ENCODE measurements at places on chromosomes 16 and 17. TPM values are rescaled to one million over a fixed set of nuclear protein-coding genes. Genes with fewer than 3 reads are reported as not detected.

HS3ST3B1 gene
- 0.75 TPM for polyA plus RNA-seq

NPIPB13 gene
- polyA plus RNA-seq = 8.4 TPM

CLEC10A gene
- polyA plus RNA-seq = 0.99 TPM

TSPOAP1 gene
- 16.0 TPM for polyA plus RNA-seq

DHRS7C gene
- polyA plus RNA-seq = not detected

SPNS2 gene
- 0.48 TPM for polyA plus RNA-seq

HLF gene
- 0.07 TPM for polyA plus RNA-seq

CTRL gene
- 17.8 TPM for polyA plus RNA-seq

SLFN11 gene
- polyA plus RNA-seq = 18.7 TPM

P3H4 gene
- 1.3 TPM for polyA plus RNA-seq

ERN1 gene
- 7.0 TPM for polyA plus RNA-seq

DNA sequence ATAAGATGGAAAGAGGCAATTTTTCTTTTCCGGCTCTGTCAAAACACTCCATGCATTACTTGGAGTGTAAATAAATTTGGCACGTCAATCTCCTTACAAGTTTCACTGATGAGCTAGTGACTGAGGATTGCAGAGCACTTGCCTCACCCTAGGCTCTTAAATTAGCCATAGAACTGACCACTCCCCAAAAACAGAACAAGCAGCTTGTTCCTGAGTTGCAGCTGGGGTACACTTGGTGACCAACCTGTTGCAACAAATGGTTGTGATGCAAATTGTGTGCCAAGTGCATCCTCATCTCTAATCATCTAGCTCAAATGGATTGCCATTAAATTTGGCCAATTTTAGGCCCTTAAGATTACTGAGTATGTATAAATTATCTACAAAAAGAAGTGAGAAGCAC, 67.0 kb downstream of the CACNG1 start:
- DNase-seq = no peak

- DNase-seq = no peak
These were observed 1.1 kb downstream of the G6PC1 start for GRCh38 chr17:42901535-42902229.

DNA sequence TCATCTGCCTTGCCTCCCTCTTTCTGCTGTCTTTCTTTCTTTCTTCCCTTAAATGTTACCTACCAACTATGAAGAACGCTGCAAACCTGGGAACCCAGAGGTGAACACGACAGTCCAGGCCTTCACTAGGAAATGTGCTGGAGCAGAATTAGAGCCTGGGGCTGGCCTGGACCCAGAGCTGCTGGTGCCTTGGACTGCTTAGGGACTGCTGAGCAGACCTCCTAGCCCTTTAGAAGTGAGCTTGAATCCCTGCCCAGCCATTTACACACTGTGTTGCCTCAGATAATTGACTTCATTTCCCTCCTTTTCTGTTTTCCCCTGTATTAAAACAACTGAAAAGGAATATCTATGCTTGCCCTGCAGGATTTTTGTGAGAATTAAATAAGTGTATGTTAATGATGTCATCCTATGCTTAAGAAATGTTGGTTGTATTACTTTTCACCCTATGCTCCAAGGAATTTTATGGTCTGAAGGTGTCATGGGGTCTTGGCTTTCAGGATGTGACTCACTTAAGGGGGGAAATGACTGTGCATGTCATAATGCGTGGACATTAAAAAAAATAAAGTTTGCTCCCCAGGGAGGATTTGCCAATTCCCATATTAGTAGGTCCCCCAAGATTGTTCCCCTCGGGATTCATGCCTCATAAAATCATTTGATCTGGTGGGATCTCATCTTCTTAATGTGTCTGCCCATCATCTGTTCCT, 11.5 kb downstream of the CDH13 start:
- DNase-seq = no peak

DNA sequence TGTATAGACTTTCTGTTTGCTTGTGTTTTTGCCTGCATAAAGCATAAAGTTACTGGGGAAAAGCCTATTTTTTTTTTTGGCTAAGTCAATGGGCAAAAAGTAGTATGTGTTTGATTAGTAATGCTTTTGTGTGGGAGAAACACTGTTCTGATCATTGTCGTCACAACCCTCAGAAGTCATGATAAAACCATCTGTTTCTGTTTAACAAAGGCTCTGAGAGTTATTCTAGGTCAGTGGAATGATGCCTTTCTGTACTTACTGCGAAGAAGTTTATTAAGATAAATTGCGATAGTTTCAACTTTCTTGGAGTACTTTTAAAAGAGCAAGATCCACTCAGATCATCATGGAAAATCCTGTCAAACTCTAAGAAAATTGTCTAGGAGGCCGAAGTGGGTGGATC, 80.9 kb downstream of the PRKCA start:
- no peak for DNase-seq

- DNase-seq = no peak
These were observed 60.9 kb downstream of the SPAG9 start for GRCh38 chr17:51059781-51060180.

DNA sequence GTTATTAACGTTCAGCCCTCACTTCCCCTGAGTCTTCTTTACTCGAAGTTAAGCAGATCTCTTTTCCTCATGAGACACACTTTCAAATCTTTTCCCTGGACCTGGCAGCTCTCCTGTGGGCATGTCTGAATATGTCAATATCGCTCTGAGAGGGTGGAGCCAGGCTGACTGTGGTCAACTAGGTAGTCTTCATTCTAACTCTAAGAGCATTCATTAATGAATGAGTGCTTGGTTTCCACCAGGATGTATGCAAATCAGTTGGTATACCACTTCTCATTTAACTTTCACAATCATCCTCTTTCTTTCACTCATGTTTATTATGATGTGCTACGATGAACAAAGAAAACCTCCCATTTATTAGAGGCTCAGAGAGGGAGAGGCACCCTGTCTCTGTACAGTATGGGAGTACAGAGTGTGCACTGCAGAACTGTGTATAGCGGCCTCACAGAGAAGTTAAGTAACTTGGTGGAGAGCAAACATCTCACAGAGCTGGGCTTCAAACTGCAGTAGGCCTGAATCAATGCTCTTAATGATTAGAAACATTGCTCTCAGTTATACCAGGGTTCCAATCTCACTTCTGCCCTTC, 39.9 kb downstream of the OTOA start:
- DNase-seq = peak; percentile 56

GRCh38 chr16:89115216-89115861, 21.7 kb downstream of the ACSF3 start:
- peak; percentile 96 for DNase-seq

DNA sequence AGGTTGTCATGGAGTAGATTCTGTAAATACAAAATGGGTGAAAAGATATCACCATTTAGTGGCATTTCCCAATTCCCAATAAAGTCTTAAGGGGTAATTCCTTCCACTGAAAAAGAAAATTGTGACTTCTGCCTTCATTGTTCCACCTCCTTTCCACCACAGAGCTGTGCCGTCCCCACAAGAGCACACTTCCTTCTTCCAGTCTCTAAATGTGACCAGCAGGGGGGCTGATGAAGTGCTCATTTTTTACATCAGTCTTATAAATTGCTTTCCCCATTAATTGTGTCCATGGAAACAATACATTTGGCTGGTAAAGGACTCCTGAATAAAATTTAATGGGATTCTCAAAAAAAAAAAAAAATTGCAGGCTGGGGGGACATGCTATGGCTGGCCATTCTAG, 260.8 kb upstream of the PSMD7 start:
- DNase-seq = no peak

- DNase-seq = no peak
These were observed 40.6 kb upstream of the HAS3 start for GRCh38 chr16:69064764-69065313.

- no peak for DNase-seq
These were observed 820.0 kb upstream of the EEF2KMT start for GRCh38 chr16:5917436-5918195.

DNA sequence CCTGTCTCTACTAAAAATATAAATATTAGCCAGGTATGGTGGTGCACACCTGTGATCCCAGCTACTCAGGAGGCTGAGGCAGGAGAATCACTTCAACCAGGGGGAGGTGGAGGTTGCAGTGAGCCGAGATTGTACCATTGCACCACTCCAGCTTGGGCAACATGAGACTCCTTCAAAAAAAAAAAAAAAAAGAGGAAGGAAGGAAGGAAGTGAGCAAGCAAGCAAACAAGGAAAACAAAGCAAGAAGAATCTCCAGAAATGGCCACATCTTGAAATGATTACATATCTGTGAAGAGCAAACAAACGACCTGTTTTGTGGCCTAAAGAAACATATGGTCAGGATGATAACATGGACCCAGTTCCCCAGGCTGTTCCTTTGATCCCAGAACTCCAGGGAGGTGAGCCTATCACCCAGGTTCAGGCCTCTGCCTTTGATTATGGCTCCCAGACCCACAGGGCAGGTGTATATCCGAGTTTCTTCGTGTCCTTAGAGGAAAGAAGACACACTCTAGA, 8.9 kb downstream of the ACOX1 start:
- no peak for DNase-seq

DNA sequence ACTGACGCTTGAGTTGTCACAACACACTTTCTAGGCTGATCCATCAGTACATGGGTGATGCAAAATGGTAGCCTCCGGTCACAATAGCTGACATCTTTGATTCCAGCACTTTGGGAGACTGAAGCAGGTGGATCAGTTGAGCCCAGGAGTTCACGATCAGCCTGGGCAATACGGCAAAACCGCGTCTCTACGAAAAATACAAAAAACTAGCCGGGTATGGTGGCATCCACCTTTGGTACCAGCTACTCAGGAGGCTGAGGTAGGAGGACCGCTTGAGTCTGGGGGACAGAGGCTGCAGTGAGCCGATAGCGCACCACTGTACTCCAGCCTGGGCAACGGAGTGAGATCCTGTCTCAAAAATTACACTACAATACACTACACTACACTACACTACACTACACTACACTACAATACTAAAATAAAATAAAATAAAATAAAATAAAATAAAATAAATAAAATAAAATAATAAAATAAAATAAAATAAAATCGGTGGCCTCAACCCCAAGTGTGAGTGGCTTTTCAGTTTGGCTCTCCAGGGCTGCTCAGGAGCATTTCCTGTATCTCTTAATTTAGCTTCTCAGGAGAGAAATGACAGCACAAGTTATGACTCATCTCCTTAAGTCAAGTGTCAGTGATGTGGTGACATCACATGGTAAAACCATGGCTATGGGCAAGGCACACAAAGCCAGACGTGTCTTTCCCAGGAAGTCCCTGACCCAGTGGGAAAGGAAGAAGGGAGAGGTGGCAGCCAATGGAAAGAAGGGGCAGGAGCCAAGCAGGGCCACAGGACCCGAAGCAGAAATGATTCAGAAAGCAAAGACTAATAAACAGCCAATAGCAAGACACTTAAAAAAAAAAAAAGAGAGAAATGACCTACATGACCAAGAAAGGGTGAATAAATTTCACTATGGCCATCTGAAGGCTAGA, 75.3 kb upstream of the TBC1D3K start:
- no peak for DNase-seq

GRCh38 chr16:72473631-72474030, 301.7 kb upstream of the PMFBP1 start:
- DNase-seq = no peak

GRCh38 chr17:74123866-74124444, 79.5 kb upstream of the RPL38 start:
- DNase-seq = no peak

- DNase-seq = no peak
These were observed 1.6 kb downstream of the ZNF629 start for GRCh38 chr16:30785126-30786106.

GRCh38 chr16:29987371-29988085, 7.9 kb downstream of the HIRIP3 start:
- no peak for DNase-seq

DNA sequence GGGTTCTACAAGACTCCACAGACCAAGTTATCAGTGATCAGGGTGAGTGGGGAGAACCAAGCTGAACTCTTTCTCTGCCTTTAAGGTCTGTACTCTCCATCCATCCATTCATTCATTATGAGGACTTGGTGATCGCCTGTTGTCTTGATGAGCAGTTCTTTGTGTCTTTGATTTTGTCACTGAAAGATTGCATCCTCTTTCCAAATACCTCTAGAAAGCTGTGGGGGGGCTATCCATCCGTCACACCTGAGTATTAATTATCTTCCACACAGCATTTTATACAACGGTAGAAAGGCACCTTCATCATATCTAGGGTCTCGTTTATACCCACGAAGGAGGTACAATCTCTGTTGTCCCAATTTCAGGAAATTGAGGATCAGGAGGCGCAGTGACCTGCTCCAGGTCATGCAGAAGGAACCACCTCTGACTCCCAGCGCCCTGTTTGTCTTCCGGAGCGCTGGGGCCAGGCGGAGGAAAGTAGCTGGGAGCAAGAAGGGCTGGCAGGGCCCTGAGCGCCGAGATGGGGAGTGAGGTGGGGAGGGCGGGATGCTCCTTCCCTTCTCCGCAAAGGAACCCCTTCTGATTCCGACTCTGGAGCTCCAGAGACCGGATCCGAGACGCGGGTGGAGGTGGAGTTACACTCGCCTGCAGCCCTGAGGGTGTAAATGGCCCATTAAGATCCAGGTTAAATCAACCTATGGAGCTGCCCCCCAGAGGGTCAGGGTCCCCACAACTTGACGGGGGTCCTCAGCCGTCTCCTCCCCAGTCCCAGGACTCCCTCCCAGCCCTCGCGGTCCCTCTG, 605 bp upstream of the ABAT start:
- no peak for DNase-seq

- DNase-seq = no peak
These were observed 31.9 kb downstream of the RNF43 start for GRCh38 chr17:58385359-58385899.

GRCh38 chr17:64571746-64572145, 65.0 kb downstream of the CEP95 start:
- DNase-seq = no peak

- no peak for DNase-seq
These were observed 35.5 kb downstream of the PIPOX start for GRCh38 chr17:29078183-29079045.

- no peak for DNase-seq
These were observed 43.8 kb downstream of the C16orf82 start for GRCh38 chr16:27110524-27110896.

- no peak for DNase-seq
These were observed 15.2 kb downstream of the EMP2 start for GRCh38 chr16:10565167-10565566.

GRCh38 chr17:40479754-40480480, 21.5 kb downstream of the TNS4 start:
- no peak for DNase-seq

DNA sequence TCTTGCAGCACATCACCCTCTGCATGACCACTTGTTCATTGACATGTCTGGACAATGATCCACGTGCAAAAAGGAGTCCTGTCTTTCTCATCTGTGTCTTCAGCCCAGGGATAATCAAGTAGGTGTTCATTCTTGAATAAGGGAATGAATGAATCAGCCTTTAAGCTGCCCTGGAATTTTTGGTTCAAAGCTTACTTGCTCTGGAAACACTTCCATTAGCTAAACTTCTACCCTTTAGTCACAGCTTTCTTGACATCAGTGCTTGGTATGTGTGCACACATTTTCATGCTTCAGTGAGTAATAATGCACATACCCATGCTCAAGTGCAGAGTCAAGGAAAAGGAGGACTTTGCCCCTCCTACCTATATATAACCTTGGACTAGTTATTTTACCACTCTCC, 103.0 kb upstream of the CDH13 start:
- DNase-seq = no peak

GRCh38 chr16:50548909-50549560, 839 bp downstream of the NKD1 start:
- DNase-seq = peak; percentile 23

- DNase-seq = no peak
These were observed 121.9 kb upstream of the PLCG2 start for GRCh38 chr16:81657224-81657623.

GRCh38 chr17:44256671-44257070, 11.3 kb downstream of the SLC4A1 start:
- DNase-seq = no peak

- DNase-seq = no peak
These were observed 19.1 kb upstream of the CACNG1 start for GRCh38 chr17:67025216-67025792.

- peak; percentile 61 for DNase-seq
These were observed 63.7 kb downstream of the SPAG9 start for GRCh38 chr17:51056813-51057510.

Data from B cell (primary cell).